ENCODE measurements at places on chromosomes 2 and 18.

GRCh38 chr2:19228715-19229114 is 129.7 kb downstream of the OSR1 start:
- DNase-seq, result no peak

DNA sequence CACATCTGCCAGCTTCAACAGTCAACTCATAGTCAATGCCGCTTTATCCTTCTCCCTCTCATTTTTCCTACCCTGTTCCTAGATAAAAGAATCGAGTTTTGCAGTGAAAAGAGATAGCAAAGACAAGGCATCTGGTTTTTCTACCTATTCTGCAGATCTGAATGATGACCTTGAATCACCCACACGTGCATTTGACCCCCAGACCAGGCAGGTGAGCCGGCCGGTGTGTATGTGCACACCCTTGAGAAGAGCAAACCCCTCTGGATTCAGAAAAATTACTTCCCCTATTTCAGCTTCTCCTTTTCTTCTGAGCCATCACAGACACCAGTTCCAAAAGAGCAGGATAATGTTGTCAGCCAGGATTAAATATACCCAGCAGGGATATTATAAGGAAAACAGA is 115.6 kb upstream of the ST6GAL2 start:
- DNase-seq, result no peak

DNA sequence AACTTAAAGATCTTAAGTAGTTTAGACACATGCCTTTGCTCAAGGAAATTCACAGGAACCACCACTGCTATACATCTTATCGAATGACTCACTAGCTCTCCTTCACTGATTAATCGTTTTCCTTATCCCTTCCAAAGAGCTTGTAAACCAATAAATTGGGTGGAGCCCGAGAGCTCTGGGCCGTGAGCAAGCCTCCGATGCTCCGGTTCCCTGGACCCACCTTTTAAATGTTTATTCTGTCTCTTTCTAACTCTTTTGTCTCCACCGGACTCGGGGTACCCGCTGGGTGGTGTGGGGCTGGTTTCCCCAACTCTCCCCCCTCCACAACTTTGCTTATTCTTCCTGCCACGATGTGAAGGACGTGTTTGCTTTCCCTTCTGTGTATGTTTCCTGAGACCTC is 292.9 kb upstream of the TMEFF2 start:
- no peak for DNase-seq

GRCh38 chr2:85750587-85751575 is 2.9 kb upstream of the ATOH8 start:
- no peak for DNase-seq

DNA sequence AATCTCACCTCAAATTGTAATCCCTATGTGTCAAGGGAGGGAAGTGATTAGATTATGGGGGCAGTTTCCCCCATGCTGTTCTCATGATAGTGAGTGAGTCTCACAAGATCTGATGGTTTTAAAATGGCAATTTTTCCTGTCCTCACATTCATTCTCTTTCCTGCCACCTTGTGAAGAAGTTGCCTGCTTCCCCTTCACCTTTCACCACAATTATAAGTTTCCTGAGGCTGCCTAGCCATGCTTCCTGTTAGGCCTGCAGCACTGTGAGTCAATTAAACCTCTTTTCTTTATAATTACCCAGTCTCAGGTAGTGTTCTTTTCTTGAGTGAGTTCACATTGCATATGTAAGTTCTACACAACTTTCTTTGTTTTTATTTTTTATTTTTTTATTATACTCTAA is 271.5 kb downstream of the EXOC6B start:
- DNase-seq, result no peak

DNA sequence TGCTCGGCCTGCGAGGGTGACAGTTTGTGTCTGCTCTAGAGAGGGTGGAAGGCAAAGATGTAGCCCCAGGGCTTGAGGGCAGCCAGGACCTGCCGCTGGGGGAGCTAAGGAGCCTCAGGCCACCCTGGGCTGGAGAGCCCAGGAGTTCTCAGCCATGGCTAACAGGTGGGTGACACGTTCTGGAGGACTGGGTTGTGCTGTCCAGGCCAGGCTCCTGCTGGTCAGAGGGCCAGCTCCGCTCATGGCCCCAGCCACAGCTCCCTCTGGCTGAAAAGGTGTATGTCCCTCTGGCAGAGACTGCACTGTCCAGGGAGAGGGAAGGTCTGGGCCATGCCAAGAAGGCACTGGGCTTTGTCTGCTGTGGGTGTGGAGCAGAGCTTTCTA is 19.2 kb downstream of the TMEM185B start:
- DNase-seq, result no peak
